ENCODE measurements at places on chromosomes 7 and 10. TPM values are rescaled to one million over a fixed set of nuclear protein-coding genes. Genes with fewer than 3 reads are reported as not detected.

PRLHR gene
- not detected for total RNA-seq

DNA sequence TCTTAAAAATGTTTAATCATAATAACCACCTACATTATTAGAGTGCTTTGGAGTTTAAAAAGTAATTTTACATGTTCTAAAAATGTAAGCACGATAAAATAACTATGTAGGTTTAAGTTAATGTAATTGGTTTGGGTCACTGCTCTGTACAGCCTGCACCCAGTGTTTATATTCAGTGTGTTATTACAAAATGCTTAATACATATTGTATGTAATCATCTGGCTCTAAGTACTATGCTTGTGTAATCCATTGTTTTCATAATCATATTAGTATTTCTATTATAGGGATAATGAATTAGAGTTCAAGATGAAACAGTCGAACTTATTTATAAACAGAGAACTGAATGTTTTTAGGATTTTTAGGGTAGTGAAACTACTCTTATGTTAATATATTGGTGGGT is 13.1 kb downstream of the RPA3 start:
- DNase-seq, result no peak

DNA sequence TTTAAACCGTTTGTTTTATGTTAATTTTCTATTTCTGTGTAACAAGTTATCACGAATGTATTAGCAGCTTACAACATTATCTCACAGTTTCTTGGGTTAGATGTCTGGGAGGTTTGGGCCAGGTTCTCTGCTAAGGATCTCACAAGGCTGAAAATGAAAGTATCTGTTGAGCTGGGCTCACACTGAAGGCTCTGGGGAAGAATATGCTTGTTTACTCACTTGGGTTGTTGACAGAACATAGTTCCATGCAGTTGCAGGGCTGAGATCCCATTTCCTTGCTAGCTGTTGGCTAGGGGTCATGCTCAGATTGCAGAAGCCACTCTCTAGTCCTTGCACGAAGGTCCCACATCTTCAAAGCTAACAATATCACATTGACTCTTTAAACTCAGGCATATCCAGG is 266.6 kb upstream of the GNAI1 start:
- DNase-seq, result no peak

DNA sequence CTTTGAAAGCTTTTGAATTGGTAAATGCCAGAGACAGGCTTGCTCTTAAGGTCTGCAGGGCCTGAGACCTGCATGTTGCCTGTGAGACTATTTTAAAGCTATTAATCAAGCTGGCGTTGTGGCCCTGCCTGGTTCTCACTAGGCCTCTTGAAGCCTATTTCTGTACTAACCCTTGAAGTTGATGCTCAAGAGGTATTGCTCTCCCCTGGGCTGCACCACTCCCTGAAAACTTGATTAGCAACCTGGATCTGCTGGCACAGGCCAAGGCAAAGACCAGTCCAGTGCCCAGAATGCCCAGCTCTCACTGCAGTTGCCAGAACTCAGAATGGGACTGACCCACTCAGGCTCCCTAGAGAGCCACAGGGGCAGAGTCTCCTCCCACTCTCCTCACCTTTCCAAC is 220.0 kb upstream of the MEOX2 start:
- DNase-seq, result no peak

DNA sequence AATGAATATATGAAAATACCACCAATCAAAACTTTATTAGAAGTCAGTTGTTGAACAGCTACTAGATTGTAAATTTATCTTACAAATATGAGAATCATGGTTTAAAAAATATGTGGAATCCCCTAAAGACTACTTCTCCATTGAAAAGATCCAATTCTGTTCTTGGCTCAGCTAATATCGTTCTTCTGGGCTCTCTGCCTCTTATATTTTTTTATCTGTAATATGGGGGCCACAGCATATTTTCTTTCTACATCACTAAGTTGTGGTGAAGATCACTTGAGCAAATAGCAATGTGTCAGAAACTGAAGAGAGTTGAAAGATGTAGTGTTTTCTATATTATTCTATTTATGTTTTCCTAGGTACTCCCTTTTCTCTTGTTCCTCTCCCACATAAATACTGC is 198.1 kb downstream of the FZD1 start:
- no peak for DNase-seq

- DNase-seq, result no peak
These were observed 325.5 kb downstream of the LHFPL3 start for GRCh38 chr7:104653825-104654401.

DNA sequence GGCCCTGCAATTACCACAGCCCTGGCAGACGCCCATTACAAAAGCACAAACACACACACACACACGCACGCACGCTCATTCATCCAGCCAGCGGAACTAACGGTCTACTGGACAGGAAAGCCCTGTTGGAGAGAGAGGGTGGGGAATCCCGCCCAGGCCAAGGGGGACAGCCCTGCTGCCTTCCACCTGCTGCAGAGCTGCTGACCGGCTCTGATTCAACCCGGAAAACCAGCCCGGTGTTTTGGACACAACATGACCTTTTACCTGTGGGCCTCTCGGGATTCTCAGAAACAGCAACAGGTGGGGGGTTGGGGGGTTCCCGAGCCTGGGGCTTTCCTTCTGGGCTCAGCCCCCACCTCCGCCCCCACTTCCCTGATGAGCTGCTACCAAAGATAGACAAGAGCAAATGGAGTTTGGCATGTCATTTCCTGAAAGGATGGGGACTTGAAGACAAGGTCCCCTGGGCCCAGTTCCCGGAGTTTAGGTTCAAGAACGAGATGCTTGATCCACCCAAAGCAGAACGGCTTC is 18.5 kb upstream of the SERPINE1 start:
- DNase-seq, result no peak

DNA sequence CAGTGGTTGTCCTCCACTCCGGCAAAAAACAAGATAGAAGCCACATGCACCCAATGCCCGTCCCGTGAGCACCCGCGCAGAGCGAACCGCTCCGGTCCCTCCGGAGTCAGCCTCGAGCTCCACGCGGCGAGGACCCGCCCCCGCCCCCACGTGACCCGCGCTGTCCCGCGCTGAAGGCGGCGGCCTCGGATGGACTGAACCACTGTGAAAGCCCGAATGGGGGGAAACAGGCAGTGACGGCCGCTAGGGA is 766 bp upstream of the EIF3B start:
- DNase-seq, result peak; percentile 86

HOGA1 gene
- total RNA-seq, result 0.56 TPM

CCL24 gene
- not detected for total RNA-seq

ETV1 gene
- total RNA-seq, result 6.5 TPM

- DNase-seq, result no peak
These were observed 4.3 kb upstream of the GDI2 start for GRCh38 chr10:5817322-5818047.

DNA sequence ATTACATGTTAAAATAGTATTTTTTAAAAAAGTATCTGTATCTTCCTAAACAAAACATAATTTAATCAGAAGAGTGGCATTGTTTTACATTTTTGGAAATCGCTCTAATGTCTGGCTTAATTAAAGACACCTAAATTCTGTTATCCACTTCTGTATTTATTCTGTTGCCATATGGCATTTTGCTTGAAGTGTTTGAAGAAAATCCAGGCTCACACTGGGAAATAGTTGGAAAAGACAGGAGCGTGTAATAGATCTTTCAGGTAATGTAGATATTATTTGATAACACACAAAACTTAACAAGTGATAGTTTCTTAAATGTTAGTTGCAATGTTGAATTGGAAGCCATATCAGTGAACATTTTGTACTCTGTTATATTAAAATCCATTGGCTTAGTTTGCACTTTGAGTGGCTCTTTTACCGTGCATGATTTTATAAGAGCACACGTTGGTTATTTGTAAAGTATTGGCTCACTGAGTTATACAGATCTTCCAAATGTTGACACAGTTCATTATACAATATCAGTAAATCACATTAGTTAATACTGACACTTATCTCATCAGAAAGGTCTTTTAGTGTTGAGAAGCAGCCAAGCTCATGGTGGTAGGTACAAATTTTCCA is 128.4 kb upstream of the NPVF start:
- no peak for DNase-seq

- no peak for DNase-seq
These were observed 37.1 kb downstream of the COL1A2 start for GRCh38 chr7:94431619-94432280.

- DNase-seq, result no peak
These were observed 44.4 kb upstream of the RELN start for GRCh38 chr7:104033837-104034236.
